Anterior cingulate cortex (tissue), 58 donors: ENCODE measurements at places on chromosomes 7 and 10.

DNA sequence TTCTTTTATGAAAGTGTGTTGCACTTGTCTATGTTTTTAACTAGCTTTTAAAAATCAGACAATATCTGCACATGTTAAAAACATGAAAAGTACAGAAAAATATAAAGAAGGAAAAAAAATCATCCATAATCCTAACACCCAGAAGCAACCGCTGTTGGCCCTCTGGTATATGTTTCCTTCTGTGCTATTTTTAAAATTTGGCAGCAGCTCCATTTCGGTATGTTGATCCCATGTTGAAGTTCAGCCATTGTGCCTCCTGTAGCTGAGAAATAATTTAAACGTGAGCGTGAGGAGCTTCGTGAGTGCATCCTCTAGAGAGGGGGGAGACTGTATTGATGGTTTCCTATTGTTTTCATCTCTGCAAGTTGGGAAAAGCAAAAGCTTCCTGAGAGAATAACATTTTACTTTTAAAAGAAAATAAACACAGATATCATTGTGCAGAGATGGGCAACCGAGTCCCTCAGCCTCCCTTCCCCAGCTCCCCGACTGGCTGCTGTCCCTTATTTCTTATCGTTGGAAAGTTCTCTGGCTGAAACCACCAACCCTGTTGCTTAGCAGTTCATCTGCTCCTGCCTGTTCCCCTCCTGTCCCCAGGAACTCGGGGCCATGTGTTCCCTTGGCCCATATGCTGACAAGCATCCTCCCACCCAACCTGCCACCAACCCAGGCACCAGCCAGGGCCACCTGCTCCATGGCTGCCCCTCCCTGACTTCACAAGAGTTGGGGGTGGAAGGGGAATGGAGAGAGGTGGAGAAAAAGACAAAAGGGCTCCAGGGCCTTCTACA, 499.1 kb upstream of the PODXL start:
- DNase-seq, result no peak

DNA sequence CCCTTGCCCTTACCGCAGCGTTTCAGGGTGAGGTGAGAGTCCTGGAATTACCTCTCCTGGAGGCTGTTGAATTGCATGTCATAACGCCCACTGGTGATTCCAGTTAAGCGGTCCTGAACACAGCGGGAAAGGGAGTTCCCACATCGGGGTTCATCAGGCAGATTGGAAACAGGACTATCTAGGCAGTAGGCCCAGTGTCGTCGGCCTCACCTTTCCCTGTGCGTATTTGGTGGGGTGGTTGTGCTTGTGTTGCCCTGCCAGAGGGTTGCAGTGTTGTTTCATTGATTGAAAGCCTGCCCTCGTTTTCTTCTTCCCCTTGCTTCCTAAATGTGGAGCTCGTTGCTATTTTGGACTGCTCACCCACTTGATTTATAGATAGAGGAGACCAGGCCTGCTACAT, 10.6 kb upstream of the SUN1 start:
- DNase-seq, result no peak

DNA sequence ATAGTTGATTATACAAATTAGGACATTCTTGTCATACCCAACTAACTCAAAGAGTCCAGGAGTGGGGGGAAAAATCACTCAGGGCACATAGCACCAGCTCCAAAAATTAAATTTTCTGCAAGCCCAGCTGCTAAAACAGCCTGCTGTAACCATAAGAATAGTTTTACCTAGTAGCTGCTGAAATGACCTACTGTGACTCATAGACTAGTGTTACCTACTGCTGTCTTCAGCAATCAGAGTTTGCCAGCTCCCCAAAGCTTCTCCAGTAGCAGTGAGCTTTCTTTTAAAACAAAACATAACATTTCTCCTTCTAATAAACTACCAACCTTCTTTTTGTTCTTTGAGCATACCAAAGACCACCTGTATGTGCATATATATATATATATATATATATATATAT, 4.2 kb upstream of the ARHGAP12 start:
- DNase-seq, result no peak

DNA sequence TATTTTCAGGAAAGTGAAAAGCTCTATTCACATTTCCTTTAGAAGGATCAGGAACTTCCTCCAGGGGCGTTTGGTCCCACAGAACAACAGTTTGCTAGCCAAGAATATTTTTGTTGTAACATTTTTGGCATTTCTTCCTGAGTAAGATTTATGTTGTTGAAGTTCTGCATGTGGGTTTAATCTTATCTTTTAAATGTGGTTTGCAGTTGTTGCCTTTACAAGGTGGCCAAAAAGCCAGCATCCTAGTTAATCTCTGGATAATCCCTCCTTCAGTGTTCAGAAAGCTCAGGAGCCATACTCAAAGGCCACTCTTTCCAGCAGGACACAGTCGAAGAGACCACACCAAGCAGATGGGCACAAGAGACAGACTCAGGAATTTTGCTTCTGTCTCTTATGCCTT, 30.0 kb downstream of the SLC26A4 start:
- DNase-seq, result no peak

DNA sequence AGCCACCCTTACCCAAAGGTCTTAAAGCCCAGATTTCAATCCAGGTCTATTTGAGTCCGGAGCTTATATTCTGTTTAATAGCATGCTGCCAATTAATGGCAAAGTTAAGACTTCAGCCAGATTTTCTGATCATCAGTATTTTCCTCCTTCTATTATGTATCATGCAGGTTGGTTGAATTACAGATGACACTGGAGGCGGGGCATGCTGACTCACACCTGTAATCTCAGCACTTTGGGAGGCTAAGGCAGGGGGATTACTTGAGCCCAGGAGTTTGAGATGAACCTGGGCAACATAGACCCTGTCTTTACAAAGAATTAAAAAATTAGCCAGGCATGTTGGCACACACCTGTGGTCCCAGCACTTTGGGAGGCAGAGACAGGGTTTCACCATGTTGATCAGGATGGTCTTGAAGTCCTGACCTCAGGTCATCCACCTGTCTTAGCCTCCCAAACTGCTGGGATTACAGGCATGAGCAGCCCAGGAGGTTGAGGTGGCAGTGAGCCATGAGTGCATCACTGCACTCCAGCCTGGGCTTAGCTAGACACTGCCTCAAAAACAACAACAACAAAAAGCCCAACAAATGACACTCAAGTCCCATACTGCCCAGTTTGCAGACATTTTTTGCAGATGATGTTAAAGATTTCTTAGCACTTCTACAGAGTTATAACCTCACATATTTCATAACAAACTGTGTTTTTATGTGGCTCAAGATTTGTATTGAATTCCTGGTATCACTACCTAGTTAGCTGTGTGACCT, 62.5 kb downstream of the MCU start:
- no peak for DNase-seq

GRCh38 chr7:31890198-31890597, 180.0 kb downstream of the PDE1C start:
- DNase-seq, result no peak

- no peak for DNase-seq
Measured at GRCh38 chr10:104778371-104778770, 137.3 kb downstream of the SORCS3 start.

DNA sequence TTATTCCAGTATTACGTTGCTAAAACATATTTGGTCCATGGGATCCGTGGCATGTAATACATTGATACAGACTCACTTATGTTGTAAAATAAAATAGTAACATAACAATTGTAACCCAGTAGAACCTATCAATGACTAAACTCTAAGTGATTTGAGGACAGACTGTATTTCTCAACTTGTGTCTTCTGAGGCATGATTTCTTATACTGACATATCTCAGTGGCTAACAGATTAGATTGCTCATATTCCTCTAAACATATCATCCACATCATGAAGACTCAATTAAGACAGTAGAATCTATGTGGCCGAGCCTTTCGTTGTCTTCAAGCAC, 72.3 kb downstream of the CREB5 start:
- DNase-seq, result no peak

DNA sequence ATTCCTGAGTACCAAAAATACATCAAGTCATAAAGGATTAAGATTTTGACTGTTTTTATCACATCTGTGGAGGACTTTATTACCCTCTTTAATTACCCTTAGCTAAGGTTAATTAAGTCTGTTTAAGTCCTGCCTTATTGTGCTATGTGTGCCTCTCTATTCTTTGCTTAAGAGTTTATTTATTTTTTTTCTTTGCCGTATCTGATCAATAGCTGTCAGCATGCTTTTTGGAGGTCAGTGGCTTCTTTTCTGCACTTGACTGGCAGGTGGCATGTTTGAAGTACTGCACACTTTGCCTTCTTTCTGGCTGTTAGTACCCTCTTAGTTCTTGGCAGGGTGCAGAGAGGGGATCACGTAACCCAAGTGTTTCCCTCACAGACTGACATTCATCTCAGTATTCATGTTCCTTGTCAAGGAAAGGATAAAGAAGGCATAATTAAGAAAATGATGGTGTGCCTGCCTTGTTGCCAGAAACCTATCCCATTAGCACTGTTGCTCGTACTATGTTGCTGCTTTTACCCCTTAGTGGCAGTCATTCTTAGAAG, 225.8 kb downstream of the EXOC4 start:
- no peak for DNase-seq

GRCh38 chr7:30969604-30969970, 5.8 kb downstream of the GHRHR start:
- no peak for DNase-seq

GRCh38 chr10:126670056-126670894, at the start of gene C10orf90:
C10orf90 (minus strand) TSS chr10:126670693; CDS start chr10:126670480, 213 bp downstream.
- no peak for DNase-seq

DNA sequence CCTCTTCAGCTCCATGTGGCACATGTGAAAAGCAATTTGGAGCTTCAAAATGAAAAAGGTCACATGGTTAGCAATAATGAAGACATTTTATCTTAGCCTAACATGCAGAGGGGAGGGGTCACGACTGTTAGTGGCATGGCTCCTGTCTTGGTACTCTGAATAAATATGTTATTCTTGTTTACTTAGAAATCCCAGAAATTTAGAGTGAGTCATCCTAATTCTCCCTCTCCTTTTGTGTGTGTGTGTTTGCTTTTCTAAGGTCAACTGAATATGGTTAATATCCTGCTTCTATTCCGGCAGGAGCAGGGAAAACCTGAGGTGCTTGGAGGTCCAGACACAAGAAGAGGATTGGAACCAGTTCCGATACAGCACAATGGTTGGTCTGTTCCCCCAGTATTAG, 17.6 kb downstream of the BCCIP start:
- no peak for DNase-seq

DNA sequence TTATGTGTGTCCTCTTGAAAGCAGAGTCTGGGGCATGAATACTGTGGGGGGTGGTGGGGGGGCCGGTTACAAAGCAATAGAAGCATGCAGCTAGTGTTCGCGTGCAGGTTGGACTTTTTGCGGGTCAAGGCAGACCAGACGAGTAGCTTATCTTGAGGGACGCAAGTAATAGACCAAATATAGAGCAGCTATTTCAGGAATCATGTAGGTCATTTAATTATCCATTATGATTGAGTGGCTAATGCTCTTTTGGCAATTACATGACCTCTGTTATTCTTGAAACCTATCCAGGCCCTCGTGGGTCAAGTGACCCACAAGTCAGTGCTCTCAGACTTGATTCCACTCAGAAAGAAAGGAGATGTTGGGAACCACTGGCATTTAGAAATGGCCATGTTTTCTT, 93.0 kb downstream of the BTRC start:
- no peak for DNase-seq

GRCh38 chr10:48224296-48224695, 50.2 kb downstream of the FRMPD2 start:
- DNase-seq, result no peak

- no peak for DNase-seq
Measured at GRCh38 chr10:109929501-109930219, 6.3 kb upstream of the XPNPEP1 start.

DNA sequence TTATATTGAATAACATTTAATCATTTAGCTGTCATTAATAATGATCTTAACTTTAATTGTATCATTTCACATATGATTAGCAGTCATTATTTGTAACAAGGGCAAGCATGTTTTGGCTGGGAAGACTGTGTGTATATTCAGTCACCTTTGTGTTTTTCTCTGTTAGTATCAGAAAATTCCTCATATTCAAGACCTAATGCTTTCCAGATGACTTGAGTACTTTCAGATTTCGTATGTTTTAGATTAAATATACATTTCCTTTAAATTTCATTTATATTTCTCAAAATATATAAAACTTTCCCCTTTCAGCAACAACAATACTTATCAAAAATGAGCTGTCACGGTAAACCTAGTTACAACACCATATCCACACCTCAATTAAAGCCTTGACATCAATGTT, 6.3 kb upstream of the CACNA2D1 start:
- DNase-seq, result no peak

GRCh38 chr10:60135020-60135419, 228.7 kb upstream of the CCDC6 start:
- DNase-seq, result no peak

- no peak for DNase-seq
Measured at GRCh38 chr7:155918720-155919390, 106.6 kb upstream of the SHH start.

GRCh38 chr10:555281-555680, 134.2 kb downstream of the DIP2C start:
- DNase-seq, result no peak

DNA sequence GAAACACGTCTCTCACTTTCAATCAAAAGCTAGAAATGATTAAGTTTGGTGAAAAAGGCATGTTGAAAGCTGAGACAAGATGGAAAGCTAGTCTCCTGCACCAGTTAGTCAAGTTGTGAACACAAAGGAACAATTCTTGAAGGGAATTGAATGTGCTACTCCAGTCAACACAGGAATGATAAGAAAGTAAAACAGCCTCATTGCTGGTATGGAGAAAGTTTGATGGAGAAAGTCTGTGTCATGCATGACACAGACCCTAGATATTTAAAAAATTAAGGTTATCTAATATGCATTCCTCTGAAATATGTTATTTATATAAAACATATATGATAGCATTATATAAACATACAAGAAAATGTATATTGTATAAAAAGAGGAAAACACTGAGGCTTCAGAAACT, 699.4 kb upstream of the FZD8 start:
- DNase-seq, result no peak

- no peak for DNase-seq
Measured at GRCh38 chr10:14491811-14492210, 161.1 kb upstream of the FRMD4A start.

DNA sequence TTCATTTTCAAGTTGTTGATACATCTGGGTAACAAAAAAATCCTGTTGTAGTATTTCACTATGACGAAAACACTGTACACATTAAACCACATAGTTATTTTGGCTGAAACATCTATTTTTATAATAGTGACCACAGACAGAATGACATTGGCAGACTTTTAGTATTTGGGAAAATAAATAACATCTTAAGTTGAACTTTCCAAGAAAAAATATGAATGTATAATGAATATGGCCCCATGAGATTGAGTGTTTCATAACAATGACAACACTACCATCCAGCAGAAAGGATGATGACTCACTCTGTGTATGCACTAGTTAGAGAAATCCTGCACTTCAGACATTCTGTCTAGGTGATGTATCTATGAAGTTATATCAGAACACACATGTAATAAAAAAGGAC, 118.1 kb downstream of the SEMA3D start:
- no peak for DNase-seq

DNA sequence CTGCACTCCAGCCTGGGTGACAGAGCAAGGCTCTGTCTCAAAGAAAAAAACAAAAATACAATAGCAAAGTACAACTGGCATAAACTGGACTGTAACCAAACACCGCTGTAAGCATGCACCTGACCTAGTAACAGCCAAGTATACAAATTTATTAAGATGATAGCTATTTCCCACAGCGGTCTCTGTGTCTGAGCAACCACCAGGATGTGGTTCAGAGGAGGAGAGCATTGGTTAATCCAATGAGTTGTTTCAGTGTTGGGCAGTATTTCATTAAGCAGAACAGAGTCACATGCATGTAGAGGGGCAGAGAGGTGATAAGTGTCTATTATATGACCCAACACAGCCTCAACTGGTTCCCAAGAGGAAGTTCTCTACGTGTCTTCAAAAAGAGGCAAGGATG, 4.0 kb downstream of the SLC16A12 start:
- no peak for DNase-seq

GRCh38 chr10:22285130-22285529, 31.1 kb upstream of the COMMD3 start:
- DNase-seq, result no peak
